Natural killer cell (primary cell): ENCODE measurements at places on chromosomes 12 and 14. TPM values are rescaled to one million over a fixed set of nuclear protein-coding genes. Genes with fewer than 3 reads are reported as not detected.

HVCN1 gene
- total RNA-seq, result 12.5 TPM

CCDC196 gene
- not detected for total RNA-seq

RSRC2 gene
- 266 TPM for total RNA-seq

AKAP3 gene
- total RNA-seq, result 1.00 TPM

TSPAN19 gene
- not detected for total RNA-seq

CCDC38 gene
- 0.63 TPM for total RNA-seq

TRIM9 gene
- 0.25 TPM for total RNA-seq

- H3K4me1 ChIP-seq, result no peaks in the 10 kb centered on the region
- H3K36me3 ChIP-seq, result no peaks in the 10 kb centered on the region
- H3K4me3 ChIP-seq, result no peak overlapping the region
- no peak overlapping the region for H3K27ac ChIP-seq
These were observed 204.0 kb upstream of the PRKD1 start for GRCh38 chr14:30131581-30132097.

GRCh38 chr12:14239935-14240872 lies 125.3 kb upstream of the ATF7IP start:
- peak overlapping the region; percentile 70 for H3K27ac ChIP-seq
- no peak for DNase-seq
- no peaks in the 10 kb centered on the region for H3K36me3 ChIP-seq

- no peak overlapping the region for H3K27ac ChIP-seq
- H3K27me3 ChIP-seq, result no peaks in the 10 kb centered on the region
- no peak overlapping the region for H3K4me3 ChIP-seq
- no peaks in the 10 kb centered on the region for H3K36me3 ChIP-seq
- H3K4me1 ChIP-seq, result peaks cover 16% of the 10 kb centered on the region
These were observed 79.3 kb downstream of the SSPN start for GRCh38 chr12:26274441-26275312.

GRCh38 chr14:68592948-68593556 lies 199.8 kb downstream of the ZFP36L1 start:
- no peak overlapping the region for H3K4me3 ChIP-seq
- no peaks in the 10 kb centered on the region for H3K27me3 ChIP-seq
- DNase-seq, result no peak
- no peaks in the 10 kb centered on the region for H3K36me3 ChIP-seq
- H3K27ac ChIP-seq, result no peak overlapping the region
- H3K4me1 ChIP-seq, result peaks cover 8% of the 10 kb centered on the region

- H3K4me3 ChIP-seq, result no peak overlapping the region
- peaks cover 34% of the 10 kb centered on the region for H3K4me1 ChIP-seq
- no peak overlapping the region for H3K27ac ChIP-seq
- H3K27me3 ChIP-seq, result no peaks in the 10 kb centered on the region
- no peak for DNase-seq
These were observed 24.7 kb upstream of the RAP1B start for GRCh38 chr12:68585966-68586365.

DNA sequence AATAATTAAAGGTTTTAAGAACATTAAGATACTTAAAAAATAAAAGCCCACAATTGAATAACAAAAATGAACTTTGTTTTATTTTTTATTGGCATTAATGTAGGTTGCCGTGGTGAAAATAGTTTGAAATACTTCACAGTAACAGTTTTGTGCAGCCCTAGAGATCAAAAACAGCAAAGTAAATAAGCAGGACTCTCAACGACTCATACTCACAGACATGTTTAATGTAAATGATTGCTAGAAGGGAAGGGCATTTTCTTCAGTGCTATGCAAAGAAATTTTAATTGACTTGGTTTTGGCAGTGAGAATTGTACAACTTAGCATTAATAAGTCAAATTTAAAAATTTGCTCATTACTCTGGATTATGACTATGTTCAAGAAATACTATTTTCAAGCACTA lies 16.0 kb downstream of the TRMT5 start:
- DNase-seq, result no peak
- no peaks in the 10 kb centered on the region for H3K4me1 ChIP-seq
- no peaks in the 10 kb centered on the region for H3K36me3 ChIP-seq
- H3K27me3 ChIP-seq, result no peaks in the 10 kb centered on the region

DNA sequence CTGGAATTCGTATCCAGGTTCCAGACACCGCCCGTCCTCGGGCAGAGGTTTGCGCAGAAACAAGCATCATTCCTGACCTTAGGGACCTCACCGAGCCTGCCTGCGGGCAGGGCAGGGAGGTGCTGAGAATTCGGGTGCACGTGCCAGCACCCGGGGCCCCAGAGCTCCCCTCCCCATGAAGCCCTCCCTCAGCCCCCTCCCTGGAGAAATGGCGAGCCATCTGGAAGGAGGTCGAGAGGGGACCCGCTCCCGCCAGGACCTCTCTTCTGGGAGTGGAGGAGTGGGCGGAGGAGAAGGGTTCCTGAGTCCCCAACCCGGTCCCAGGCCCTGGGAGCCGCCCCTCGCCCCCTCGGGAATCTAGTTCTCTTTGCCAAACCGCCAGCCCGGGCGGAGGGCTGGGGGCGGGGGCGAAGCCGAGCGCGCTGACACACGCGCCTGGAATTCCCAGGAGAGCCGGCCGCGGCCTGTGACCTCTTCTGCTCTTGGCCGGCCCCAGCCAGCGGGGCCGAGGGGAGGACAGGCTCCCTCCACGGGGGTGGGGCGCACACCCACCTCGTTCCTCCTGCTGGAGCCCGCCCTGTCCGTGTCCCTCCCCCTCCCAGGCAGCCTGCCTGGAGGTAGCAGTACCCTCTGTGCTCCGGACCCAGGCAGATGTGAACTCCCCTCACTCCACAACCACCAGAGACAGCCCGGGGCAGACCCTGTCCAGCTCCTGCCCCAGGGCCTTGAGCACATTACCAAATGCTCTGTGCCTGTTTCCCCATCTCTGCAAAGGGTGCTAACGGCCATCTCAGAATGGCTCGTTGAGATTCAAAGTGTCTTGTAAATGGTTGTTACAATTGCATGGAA lies 23.0 kb upstream of the GPR132 start:
- H3K36me3 ChIP-seq, result no peaks in the 10 kb centered on the region
- no peak overlapping the region for H3K4me3 ChIP-seq
- H3K27me3 ChIP-seq, result peaks cover 4% of the 10 kb centered on the region
- H3K27ac ChIP-seq, result no peak overlapping the region

DNA sequence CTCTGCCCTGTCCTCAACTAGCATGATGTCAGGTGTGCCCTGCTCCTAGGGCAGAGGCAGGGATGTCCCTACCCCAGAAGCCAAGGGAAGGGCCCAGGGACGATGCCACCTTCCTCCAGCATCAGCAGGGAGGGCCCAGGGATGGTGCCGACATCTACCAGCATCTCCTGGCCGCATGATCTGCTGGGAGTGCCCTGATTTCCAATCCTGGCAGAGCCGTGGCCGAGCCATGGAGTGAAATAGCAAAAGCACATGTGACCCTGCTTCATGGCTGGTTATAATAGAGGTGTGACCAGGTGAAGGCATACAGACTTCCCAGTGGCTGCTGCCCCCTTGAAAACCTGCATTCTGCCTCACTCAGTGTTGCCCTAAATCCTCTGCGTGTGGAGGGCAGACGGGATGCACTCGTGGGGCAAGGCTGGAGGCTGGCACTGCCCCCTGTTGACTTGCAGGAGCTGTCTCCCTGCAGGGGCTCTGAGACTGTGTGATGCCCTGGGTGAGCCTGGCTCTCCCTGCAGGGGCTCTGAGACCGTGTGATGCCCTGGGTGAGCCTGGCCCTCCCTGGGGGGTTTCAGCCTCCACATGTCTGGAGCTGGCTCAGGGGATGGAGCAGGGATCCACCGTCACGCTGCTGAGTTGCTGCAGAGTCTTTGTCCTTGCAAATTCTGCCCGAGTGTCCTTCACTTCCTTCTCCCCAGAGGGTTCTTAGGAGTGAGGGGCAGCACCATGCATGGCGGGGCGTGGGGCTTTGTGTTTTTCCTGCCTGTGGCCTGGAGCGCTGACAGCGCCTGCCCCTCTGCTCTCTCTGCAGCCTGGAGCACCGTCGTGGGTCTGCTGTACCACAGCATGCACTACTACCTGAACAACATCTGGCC lies 51.7 kb downstream of the ADGRD1 start:
- H3K4me3 ChIP-seq, result no peak overlapping the region
- no peak overlapping the region for H3K27ac ChIP-seq
- H3K4me1 ChIP-seq, result peaks cover 4% of the 10 kb centered on the region
- H3K27me3 ChIP-seq, result no peaks in the 10 kb centered on the region

DNA sequence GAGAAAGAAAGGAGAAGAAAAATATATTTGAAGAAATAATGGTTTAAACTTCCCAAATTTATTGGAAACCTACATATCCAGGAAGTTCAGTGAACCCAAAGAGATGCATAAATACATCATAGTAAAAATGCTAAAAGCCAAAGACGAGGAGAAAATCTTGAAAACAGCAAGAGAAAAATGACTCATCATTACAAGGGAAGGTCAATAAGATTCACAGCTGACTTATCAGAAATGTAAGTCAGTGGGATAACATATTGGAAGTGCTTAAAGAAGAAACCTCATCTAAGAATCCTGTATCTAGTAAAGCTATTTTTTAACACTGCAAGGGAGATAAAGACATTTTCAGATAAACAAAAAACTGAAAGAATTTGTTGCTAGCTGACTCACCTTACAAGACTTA lies 19.9 kb downstream of the RIC8B start:
- H3K4me3 ChIP-seq, result no peak overlapping the region
- no peaks in the 10 kb centered on the region for H3K4me1 ChIP-seq
- H3K27me3 ChIP-seq, result no peaks in the 10 kb centered on the region
- H3K36me3 ChIP-seq, result peaks cover 6% of the 10 kb centered on the region

DNA sequence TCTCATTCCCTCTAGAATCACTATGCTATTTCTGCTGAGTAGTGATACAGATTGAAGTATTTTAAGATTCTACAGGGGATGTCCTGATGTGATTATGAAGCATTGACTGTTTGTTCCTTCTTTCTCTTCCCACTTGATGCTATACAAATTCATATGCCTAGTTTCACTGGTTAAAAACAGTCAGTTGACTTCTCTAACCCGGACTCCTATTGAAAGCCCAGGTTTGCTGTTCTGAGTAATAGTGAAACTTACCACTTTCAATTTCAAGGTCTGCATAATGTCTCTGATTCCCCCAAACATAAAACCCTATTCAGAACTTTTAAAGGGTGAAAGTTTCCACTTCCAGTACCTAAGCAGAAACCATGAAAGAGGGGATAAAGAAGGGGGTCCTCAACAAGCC lies 117.7 kb upstream of the RPL10L start:
- H3K4me1 ChIP-seq, result no peaks in the 10 kb centered on the region
- DNase-seq, result no peak
- no peak overlapping the region for H3K27ac ChIP-seq
- H3K36me3 ChIP-seq, result no peaks in the 10 kb centered on the region
- H3K27me3 ChIP-seq, result no peaks in the 10 kb centered on the region

DNA sequence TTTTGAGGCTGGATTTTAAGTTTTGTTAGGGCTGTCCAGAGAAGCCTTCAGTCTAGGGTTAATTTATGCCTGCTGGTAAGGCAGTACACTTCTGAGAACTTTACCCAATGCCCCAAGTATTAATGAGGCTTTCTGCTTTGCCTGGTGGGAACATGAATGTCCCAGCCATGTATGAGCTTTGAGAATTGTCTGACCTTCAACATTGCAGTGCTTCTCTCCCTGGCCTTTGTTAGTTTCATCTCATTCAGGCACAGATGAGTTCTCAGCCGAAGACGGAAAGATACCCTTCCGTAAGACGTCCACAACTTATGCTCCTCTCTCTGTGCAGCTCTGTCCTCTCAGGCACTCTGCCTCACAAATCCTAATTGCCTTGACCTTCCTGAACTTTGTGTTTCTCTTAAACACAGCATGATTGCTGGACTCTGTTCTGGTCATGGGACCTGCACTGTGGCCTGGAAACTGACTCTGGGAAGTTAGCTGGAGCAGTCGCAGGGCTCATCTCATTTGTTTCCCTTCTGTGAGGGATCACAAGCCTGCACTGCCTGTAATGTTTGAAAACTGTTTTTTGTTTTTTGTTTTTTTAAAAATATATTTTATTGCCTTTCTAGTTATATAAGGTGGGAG lies 15.7 kb downstream of the CHPT1 start:
- H3K27ac ChIP-seq, result no peak overlapping the region
- H3K4me3 ChIP-seq, result no peak overlapping the region
- no peaks in the 10 kb centered on the region for H3K4me1 ChIP-seq
- no peak for DNase-seq
- H3K36me3 ChIP-seq, result no peaks in the 10 kb centered on the region

GRCh38 chr14:82239223-82239622 lies 705.6 kb upstream of the SEL1L start:
- H3K4me1 ChIP-seq, result no peaks in the 10 kb centered on the region
- H3K36me3 ChIP-seq, result no peaks in the 10 kb centered on the region
- DNase-seq, result no peak
- H3K27ac ChIP-seq, result no peak overlapping the region

- H3K27me3 ChIP-seq, result no peaks in the 10 kb centered on the region
- H3K4me1 ChIP-seq, result peaks cover 40% of the 10 kb centered on the region
- H3K27ac ChIP-seq, result no peak overlapping the region
- DNase-seq, result no peak
- H3K4me3 ChIP-seq, result no peak overlapping the region
- peaks cover 2% of the 10 kb centered on the region for H3K36me3 ChIP-seq
These were observed 81.2 kb downstream of the CHGA start for GRCh38 chr14:93003945-93004698.

- H3K27ac ChIP-seq, result no peak overlapping the region
- no peaks in the 10 kb centered on the region for H3K36me3 ChIP-seq
These were observed 148.8 kb downstream of the ADGRD1 start for GRCh38 chr12:131102493-131102931.

- H3K4me1 ChIP-seq, result peaks cover 7% of the 10 kb centered on the region
- no peaks in the 10 kb centered on the region for H3K27me3 ChIP-seq
- no peaks in the 10 kb centered on the region for H3K36me3 ChIP-seq
- H3K27ac ChIP-seq, result peak within 1 kb of the TSS; percentile 86
These were observed at the start of gene RIMKLB for GRCh38 chr12:8697476-8698131. Gene RIMKLB (plus strand): TSS chr12:8697991. CDS start chr12:8713867, 15,876 bp downstream.
